Transverse colon (tissue), 4 donors: ENCODE measurements at places on chromosomes 1 and 21. TPM values are rescaled to one million over a fixed set of nuclear protein-coding genes. Genes with fewer than 3 reads are reported as not detected.

DNA sequence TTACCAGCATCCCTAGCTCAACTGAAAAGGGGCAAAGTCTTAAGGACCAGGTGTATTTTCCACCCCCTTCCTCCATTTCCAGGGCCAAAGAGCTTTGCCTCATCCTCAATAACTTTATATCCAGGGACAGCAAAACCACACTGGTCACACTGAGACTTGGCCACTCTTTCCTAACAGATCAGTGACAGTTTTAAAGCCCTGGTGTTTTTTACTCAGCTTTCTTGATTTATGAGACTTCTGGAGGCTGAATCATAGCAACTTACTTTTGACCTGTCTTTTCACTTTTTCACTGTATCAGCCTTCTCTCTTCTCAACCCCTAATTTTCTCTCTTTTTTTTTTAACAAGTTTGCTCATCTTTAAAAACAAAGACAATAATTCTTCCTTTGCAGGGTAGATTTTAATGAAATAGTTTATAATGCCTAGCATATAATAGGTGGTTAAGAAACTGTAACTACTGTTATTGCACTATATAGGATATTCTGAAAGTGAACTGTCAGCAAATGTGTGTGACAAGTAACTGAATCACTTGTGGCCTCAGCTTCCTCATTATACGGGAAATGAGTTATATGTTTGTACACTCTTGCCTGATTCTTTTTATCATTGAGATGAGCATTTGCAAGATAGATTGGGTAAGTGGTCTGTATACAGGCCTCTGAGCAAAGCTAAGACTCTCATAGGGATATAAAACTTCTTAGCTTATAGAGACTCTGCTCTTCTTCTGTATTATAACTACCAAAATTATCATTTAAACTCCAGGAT lies 19.7 kb upstream of the DYNLT5 start:
- no peak overlapping the region for H3K4me3 ChIP-seq
- no peaks in the 10 kb centered on the region for H3K27me3 ChIP-seq
- no peak overlapping the region for H3K27ac ChIP-seq
- no peaks in the 10 kb centered on the region for H3K36me3 ChIP-seq

- peak within 1 kb of the TSS; percentile 26 for H3K4me3 ChIP-seq
- H3K27ac ChIP-seq, result peak within 1 kb of the TSS; percentile 87
- H3K27me3 ChIP-seq, result no peaks in the 10 kb centered on the region
- peak; percentile 70 for DNase-seq
These were observed at the start of gene ACOT11 for GRCh38 chr1:54547601-54548388. TSS of gene ACOT11 (plus strand) at chr1:54548228. CDS start at chr1:54548310, 82 bp downstream.

VAV3 gene
- 120 TPM for total RNA-seq

NECTIN4 gene
- total RNA-seq, result 0.82 TPM

LYPD8 gene
- total RNA-seq, result 545 TPM
